Stimulated activated CD4-positive, alpha-beta T cell treated with anti-CD3 and anti-CD28 coated beads, Interleukin-15, amount 100 ng/mL, for 1 hour (primary cell): ENCODE measurements at places on chromosomes 11 and 22.
A peak's percentile ranks its signal among the peaks of the same experiment; 100 is the strongest.

- no peak for DNase-seq
These were observed at the start of gene LRRC75B for GRCh38 chr22:24592851-24593558. TSS of gene LRRC75B (minus strand) at chr22:24593073. CDS start at chr22:24593039, 34 bp downstream.

DNA sequence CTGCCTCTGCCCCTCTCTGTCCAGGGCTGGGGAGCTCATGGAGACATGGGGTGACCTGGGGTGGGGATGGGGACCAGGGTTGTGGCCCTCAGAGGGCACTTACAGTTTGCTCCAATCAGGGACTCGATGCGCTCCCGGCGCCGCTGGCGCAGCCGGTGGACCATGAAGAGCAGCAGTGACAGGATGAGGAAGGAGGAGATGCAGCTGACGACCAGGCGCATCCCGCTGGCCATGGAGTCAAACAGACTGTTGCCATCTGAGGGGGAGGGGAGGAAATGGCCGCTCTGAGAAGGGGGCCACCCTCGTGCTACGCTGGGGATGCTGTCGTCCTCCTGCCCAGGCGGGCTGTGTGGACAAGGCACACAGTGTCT is 80.5 kb downstream of the DGCR2 start:
- no peak for DNase-seq

DNA sequence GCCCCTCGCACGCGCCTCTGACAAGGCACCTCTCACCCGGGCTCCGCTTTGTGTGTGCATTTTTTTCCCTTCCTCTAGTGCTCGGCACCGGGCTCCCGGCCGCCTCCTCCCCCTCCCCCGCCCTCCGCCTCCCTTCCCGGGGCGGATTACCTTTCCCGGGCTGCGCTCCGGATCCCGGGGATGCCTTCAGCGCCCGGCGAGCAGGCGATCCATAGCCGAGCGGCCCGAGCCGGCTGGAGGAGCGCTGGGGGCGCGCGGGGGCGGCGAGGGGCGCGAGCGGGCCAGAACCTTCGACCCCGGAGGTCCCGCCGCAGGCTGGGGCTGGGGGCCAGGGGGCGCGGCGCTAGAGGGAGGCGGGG is 282 bp downstream of the MPPED2 start:
- DNase-seq = no peak

DNA sequence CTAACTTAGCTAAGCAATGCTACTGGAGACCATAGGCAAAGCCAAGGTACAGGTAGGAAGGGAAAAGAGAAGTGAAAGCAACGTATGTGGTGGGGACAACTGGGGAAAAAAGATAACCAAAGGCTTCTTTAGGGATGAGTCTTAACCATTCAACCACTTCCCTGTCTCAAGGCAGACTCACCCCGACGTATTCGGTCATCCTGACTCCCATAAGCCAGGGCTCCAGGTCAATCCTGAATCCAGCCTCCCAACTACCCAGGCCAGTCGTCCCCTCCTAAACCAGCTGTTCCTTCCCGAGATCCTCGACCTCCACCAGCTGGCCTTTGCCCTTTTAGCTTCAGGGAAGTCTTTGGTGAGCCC is 330 bp downstream of the ACP2 start:
- no peak for DNase-seq

GRCh38 chr22:22422629-22423112 is 85.9 kb downstream of the ZNF280B start:
- peak; percentile 45 for DNase-seq

DNA sequence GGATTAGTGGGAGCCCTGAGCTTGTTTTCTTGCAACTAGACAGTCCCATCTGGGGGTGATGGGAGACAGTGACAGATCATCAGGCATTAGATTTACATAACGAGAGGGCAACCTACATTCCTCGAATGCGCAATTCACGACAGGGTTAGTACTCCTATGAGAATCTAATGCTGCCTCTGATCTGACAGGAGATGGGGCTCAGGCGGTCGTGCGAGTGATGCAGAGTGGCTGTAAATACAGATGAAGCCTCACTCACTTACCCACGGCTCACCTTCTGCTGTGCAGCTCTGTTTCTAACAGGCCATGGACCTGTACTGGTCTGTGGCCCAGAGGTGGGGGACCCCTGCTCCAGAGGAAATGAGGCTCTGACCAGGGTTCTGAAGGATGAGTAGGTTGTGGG is 125.5 kb downstream of the FBXO7 start:
- DNase-seq = no peak

- DNase-seq = no peak
These were observed 9.3 kb upstream of the CEP295 start for GRCh38 chr11:93652161-93652597.

DNA sequence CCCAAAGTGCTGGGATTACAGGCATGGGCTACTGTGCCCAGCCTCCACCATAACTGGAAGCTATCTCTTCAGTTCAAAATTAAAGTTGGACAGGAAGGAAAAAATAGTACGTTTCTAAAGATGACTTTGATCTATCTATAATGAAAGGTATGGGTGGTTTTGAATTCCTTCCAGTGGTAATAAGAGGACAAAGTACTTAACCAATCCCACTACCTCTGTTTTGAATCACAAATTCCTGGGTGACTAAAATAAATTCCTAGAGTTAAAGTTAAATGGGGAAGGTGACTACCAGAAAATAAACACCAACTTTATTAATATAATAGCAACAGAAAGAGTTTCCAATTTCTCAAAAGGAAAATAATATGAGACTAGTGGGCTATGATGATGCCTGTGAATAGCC is 9.1 kb downstream of the PHF5A start:
- no peak for DNase-seq

- DNase-seq = no peak
These were observed 46.7 kb upstream of the RAB1B start for GRCh38 chr11:66221726-66222236.

DNA sequence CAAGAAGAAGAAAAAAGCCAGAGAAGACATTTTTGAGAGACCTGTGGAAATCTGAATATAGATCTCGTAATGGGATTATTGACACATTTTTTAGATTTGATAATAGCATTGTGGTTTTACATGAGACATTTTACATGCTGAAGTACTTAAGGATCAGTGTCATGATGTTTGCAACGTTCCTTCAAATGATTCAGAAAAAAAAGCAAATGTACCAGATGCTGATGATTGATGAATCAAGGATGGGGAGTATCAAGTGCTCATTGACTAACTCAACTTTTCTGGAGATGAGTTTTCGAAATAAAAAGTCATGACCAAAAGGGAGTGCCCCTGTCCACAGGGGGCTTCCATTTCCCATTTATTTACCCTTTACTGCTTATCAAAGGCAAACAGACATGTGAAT is 207.0 kb upstream of the SORL1-AS1 start:
- DNase-seq = no peak

DNA sequence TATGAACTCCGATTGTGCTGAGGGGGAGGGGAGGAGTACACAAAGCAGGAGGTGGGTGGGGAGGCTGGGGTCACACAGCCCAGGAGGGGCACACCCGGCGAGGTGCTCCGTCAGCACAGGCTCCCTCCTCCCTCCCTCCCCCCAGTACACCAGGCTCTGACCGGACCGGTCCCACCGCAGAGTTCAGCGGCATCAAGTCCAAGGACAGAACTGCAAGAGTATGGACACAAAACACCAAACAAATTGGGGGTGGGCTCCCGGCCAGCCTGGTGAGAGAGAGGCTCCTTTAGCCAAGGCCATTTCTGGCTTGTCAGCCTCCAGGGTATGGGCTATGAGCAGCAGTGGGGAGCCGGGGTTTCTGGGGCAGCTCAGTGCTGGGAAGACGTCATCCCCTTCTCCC is 68.3 kb downstream of the ST3GAL4 start:
- no peak for DNase-seq

GRCh38 chr11:33691066-33691864 is 9.4 kb downstream of the C11orf91 start:
- DNase-seq = no peak

GRCh38 chr11:1640076-1640946 is 10.7 kb downstream of the KRTAP5-5 start:
- no peak for DNase-seq

GRCh38 chr22:31154975-31155374 is 5.0 kb upstream of the RNF185 start:
- no peak for DNase-seq

GRCh38 chr11:1760351-1761109 is 3.2 kb downstream of the CTSD start:
- DNase-seq = no peak

DNA sequence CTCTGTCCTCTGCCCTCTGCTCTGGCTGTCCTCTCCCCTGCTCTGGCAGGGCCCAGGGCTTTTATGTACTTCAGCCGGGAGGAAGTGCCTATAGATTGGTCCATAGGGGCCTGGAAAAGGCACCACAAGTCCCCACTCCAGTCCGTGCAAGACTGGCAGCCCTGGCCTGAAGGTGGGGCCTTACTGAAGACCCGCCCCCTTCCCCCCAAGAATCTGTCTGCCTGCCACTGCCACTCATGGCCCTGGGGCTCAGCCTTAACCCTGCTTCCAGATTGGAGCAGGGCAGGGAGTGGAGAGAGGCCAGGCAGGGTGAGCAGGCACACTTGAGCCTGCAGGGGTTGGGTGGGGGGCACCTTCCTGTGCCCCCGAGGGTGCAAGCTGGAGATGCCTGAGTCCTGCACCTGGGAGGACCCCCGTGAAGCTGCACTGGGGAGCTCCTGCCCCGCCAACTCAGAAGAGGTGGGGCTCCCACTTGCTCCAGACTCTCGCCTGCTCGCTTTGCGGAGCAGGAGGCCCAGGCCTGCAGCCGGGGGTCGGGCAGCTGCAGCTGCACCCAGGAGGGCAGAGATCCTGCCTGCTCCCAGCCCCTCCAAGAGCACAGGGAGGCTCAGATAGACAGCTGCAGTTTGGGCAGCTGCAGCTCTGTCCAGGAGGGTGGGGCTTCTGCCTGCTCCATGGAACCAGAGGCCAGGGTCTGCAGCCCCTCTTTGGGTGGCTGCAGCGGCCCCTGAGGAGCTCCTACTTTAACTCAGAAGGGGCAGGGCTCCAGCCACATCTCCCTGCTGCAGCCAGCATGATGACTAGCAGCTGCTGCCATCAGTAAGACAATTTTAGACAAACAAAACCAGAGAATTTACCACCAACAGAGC is 51.0 kb upstream of the SC5D start:
- DNase-seq = no peak
